Activated naive CD4-positive, alpha-beta T cell treated with anti-CD3 and anti-CD28 coated beads for 36 hours (primary cell): ENCODE measurements at places on chromosomes 7 and 10. TPM values are rescaled to one million over a fixed set of nuclear protein-coding genes. Genes with fewer than 3 reads are reported as not detected.

TRPV5 gene
- total RNA-seq, result not detected

CACNB2 gene
- total RNA-seq, result not detected

GRCh38 chr7:596071-596818, 76.6 kb upstream of the PDGFA start:
- no peak overlapping the region for H3K4me3 ChIP-seq
- H3K27me3 ChIP-seq, result no peaks in the 10 kb centered on the region
- DNase-seq, result no peak
- peaks cover 12% of the 10 kb centered on the region for H3K36me3 ChIP-seq
- peaks cover 46% of the 10 kb centered on the region for H3K4me1 ChIP-seq
- no peak overlapping the region for H3K27ac ChIP-seq

SGPL1 gene
- 17.2 TPM for total RNA-seq

CFAP70 gene
- 0.31 TPM for total RNA-seq
